Pulmonary artery endothelial cell (primary cell): ENCODE measurements at places on chromosomes 1 and 21.

- no peak for DNase-seq
Measured at GRCh38 chr1:55751776-55752175, 536.6 kb upstream of the USP24 start.

GRCh38 chr1:158732524-158732923, 12.0 kb upstream of the OR6K3 start:
- no peak for DNase-seq

GRCh38 chr1:53123453-53124140, 18.8 kb downstream of the SLC1A7 start:
- peak; percentile 20 for DNase-seq

DNA sequence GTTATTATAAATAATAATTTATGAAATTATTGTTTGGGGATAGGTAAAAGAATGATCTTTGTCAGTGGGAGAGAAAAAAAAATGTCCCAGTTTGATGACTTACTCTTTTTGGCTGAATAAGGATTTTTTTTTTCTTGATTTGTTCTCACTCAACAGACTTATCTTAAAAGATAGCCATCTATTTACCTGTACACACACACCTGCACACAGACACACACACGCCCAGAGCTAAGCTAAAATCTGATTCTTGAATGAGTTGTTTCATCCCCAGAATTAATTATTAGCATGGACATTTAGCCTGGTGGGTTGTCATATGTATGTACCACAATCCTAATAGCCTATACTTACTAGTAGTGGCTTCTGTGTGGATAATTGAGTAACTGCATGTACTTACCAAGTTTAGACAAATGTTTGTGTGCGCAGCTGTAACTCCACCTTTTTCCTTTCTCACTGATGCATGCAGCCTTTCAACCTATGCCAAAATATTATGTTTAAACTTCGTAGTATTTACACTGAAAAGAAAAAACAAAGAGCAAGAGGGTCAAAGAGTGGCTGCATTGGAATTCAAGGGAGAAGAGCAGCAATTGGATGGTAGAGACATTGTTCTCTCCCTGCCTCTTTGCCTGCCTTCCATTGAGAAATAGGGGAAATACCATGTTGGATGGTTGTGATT, 174.3 kb downstream of the ADGRL2 start:
- no peak for DNase-seq

DNA sequence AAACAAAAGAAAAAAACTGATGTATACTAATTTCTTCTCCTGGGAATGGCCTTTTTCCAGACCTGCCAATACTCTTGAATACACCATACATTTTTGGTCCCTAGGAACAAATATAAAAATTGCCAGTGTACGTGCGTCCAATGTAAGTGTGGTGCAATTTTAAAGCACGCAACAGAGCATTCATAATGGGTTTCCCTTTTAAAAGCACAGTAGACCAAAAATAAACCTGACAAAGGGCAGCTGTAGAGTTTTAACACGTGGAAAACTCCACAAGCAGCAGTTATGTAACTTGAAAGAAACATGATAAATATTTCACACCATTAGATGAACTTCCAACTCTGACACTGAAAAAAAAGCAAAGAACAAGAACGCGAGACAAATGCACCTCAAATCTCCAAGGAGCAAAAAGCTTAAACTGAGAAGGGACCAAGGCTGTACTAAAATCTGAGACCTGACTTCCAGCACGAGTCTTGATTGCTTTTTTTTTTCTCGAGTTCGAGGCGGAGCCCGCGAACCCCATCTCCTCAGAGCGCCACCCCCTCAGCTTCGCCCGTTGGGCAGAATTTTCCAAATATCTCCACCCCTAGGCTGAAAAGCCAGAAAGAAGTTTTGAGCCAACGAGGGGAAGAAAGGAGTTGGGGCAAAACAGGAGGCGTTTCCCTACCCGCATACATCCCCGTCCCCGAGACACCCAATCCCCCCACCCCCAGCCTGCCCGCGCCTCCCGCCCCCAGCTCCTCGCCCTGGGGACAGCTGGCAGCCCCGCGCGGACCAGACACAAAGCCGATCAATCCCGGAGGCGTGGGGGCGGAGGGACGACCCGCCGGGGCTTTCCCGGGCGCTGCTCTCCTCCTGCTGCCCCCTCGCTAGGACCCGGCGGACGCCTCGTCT, at the start of gene JAM2:
JAM2 (plus strand) TSS at position 599 of the 891 bp plus-strand sequence. CDS start 564 bp downstream, outside the sequence.
- DNase-seq = no peak

DNA sequence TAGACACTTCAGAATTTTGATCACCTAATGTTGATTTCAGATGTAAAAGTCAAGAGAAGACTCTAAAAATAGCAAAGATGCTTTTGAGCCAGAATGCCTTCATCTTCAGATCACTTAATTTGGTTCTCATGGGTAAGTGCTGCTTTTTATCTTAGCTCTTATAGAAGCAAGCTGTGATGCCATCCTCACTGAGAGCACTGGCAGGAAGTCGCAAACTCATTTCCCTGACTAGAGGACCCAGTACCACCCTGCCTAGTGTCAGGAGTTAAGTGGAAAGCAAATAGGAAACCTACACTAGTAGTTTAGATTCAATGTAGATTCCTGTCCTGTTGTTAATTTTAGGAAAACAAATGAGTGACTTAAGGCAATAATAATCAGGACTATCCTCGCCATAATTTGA, 12.1 kb downstream of the IFNAR2 start:
- no peak for DNase-seq

DNA sequence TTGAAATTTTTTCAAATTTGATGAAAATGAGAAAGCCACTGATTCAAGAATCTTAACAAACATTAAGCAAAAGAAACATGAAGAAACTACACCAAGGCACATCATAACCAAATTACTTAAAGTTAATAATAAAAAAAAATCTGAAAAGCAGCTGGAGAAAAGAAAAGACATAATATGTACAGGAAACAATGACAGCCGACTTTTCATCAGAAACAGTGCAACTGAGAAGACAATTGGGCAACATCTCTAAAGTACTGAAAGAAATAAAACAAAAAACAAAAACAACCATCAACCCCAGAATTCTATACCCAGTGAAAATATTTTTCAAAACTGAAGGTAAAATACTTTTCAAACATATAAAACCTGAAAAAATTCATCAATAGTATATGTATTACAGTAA, 73.8 kb upstream of the DMRTA2 start:
- DNase-seq = no peak

DNA sequence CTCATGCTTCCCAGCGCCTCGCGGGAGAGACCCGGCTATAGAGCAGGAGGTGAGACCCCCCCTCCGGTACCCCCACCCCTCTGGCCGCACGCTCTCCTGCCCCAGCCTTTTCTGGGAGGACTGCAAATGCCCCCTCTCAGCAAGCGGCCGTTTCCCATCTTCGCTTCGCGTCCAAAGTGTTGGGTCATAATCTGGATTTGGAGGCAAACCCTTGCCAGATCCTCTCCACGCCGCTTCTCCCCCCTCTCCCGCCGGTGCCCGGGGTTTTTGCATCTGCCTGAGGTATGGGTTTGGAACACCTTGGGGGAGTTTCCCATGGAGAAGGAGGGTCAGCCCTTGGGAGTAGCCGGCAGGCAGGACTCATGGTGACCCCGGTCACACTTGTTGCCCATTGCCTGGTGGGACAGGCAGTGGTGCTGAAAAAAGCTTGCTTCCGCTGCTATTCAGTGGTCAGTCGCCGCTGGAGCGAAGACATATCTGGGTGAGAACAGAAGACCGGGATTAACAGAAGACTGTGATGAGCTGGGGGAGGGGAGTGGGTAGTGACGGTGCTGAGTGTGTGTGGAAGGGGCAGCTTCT, 935 bp downstream of the KCNK2 start:
- DNase-seq = no peak

GRCh38 chr21:28336314-28336713, 656.4 kb downstream of the LTN1 start:
- DNase-seq = peak; percentile 47

- DNase-seq = no peak
Measured at GRCh38 chr1:107692580-107693345, 272.2 kb downstream of the VAV3 start.

DNA sequence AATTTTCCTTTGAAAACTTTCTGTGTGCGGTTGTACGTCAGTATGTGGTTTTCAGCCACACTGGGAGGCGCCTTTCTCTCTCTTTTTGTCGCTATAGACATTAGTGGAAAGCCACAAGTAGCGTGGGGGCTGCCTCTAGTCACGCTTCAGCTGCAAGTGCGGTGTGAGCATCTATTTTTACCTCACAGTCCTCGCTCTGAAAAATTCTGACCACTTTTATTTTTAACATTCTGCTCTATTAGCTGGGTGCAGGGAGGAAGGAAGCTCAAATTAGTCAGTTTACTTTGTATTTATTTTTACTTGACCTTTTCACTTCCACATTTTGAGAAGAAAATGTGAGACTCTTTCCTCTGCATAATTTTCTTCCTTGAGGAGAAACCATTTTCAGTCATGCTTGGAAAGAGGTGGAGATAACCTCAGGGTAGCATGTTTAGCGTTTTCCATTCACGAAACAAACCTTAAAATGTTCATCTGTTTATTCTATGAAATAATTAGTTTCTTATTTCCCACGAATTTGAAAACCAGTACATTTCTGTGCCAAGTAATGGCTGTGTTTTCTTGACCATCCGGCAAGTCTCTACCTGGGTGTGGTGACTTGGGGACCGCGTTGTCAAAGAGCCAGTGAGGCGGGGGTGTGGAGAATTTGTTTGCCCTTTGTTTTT, 35.6 kb downstream of the ADARB1 start:
- no peak for DNase-seq

DNA sequence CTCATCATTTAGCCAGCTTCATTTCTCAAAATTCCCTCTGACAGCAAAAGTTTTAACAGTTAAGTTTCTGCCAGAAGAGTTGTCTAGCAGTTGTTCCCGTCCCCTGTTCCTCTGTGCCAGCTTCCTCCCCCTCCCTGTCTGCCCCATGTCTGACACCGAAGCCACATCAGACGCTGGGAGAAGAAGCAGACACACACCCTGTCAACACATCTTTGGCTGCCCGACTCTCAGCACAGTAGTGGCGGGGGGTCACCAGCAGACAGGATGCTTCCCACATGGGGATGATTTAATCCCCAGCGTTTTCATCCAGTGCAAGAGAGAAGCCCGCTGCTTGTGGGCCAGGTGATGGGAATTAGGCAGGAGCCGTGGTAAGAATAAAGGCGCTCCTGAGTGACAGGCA, 379.4 kb upstream of the RUNX1 start:
- DNase-seq = no peak

GRCh38 chr21:44800971-44801467, 601 bp downstream of the UBE2G2 start:
- DNase-seq = no peak

- DNase-seq = no peak
Measured at GRCh38 chr1:222462601-222463000, 85.3 kb downstream of the HHIPL2 start.

DNA sequence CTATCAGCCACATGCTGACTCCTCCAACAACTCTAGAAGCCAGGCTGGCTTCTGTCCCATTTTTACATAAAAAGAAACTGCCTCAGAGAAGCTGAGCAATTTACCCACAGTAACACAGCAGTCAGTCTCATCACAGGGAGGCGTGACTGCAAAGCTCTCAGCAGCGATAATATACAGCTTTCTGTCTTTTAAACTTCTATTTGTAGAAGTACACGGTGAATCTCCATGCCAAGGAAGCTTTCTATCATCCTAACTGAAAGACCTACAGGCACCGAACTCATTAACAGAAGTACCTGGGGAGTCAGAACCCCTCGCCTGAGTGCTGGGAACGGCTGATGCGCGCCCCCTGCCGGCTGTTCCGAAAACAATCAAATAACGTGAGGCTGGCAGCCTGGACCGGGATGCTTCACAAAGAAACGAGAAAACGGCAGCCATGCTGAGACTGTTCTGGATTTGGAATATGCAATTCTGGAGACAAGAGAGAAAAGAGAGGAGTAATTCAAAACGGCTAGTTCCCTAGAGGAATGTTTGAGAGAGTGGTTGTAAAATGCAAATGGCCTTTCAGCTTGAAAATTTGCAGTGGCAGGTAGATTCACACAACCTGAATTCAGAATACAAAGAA, 43.5 kb upstream of the RAB4A start:
- no peak for DNase-seq

- no peak for DNase-seq
Measured at GRCh38 chr1:76023669-76024435, 50.7 kb upstream of the ST6GALNAC3 start.

GRCh38 chr1:114558544-114558943, 22.9 kb downstream of the BCAS2 start:
- DNase-seq = no peak

DNA sequence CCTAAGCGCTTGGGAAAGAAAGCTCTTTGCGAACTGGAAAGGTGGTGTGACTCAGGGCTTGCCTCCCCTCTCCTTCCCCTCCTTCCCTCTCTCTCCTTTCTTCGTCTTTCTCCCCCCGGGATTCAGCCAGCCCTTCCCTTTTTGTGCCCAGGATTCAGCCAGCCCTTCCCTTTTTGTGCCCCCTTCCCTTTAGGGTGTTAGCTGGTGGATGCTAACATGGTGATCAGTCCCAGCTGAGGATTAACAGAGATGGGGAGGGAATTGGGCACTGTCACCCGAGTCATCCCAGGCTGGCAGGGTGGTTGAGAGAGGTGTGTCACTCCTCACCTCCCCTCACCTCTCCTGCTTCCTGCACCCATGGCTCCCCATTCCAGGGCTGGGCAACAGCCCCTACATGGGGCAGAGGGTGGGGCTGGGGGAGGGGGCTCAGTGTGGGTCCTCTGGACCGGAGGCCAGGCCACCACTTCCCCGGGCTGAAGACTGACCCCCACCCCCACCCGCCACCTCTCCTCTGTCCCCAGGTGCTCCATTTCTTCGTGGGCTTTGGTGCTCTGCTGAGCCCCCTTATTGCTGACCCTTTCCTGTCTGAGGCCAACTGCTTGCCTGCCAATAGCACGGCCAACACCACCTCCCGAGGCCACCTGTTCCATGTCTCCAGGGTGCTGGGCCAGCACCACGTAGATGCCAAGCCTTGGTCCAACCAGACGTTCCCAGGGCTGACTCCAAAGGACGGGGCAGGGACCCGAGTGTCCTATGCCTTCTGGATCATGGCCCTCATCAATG, 51.5 kb downstream of the ELK4 start:
- DNase-seq = no peak

DNA sequence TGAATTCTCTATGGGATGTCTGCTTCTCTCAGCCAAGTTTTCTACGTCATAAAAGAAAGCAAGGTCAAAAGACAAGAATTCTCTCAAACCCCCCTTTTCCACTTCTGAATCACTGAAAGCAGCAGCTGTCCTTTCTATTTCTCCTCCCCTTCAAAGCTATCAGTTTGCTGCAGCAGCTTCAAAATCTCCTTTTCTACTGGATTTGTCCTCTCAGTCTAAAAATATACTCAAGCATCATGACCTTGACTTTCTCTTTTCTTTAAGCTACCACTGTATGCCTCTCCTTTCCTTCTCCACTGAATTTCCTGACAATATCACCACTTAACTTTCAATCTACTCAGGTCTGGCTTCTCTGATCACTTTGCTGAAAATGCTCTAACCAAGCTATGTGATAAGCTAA, 1.9 kb downstream of the WDR64 start:
- no peak for DNase-seq

DNA sequence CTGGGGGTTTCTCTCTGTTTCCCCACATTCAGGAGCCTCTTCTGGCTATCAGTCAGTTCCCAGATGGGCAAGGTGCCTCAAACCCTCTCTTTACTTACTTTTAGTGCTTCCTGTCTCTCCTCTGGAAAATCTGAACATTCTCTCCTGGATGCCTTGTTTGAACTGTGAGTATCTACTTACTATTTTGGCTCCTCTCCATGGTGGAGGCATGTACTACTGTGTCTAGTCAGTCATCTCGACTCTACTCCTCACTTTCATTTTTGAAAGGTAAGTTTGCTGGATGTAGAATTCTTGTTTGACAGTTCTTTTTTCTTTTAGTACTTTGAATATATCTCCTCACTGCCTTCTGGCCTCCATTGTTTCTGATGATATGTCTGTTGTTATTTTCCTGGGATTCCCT, 70.9 kb upstream of the FAM78B start:
- no peak for DNase-seq
